ENCODE measurements at places on chromosomes 11 and 22. TPM values are rescaled to one million over a fixed set of nuclear protein-coding genes. Genes with fewer than 3 reads are reported as not detected.

GRCh38 chr22:22855617-22856308 is 31.9 kb upstream of the IGLL5 start:
- peaks cover 58% of the 10 kb centered on the region for H3K27me3 ChIP-seq
- H3K4me3 ChIP-seq: no peak overlapping the region
- no peak overlapping the region for H3K27ac ChIP-seq
- DNase-seq: peak; percentile 86

DNA sequence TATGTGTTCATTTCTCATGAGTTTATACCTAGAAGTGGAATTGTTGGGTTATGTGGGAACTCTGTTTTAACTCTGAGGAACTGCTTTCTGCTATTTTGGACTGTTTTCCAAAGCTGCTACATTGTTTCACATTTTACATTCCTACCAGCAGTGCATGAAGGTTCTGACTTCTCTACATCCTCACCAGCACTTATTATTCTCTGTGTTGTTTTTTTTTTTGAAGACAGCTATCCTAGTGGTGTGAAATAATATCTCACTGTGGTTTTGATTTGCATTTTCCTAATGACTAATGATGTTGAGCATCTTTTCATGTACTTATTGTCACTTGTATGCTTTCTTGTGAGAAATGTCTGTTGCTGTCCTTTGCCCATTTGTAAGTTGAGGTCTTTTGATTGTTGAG is 169.9 kb downstream of the COMMD9 start:
- peaks cover 7% of the 10 kb centered on the region for H3K4me1 ChIP-seq
- no peak for DNase-seq
- no peaks in the 10 kb centered on the region for H3K36me3 ChIP-seq
- no peak overlapping the region for H3K4me3 ChIP-seq
- H3K27ac ChIP-seq: no peak overlapping the region

FXYD6 gene
- 82.7 TPM for total RNA-seq

- H3K27me3 ChIP-seq: no peaks in the 10 kb centered on the region
- H3K4me1 ChIP-seq: peaks cover 28% of the 10 kb centered on the region
- DNase-seq: no peak
- H3K4me3 ChIP-seq: peak overlapping the region; percentile 67
- H3K36me3 ChIP-seq: no peaks in the 10 kb centered on the region
These were observed 1.0 kb upstream of the TRIM44 start for GRCh38 chr11:35661534-35661933.

GRCh38 chr11:113896156-113896879 is 8.3 kb upstream of the HTR3B start:
- no peaks in the 10 kb centered on the region for H3K36me3 ChIP-seq
- DNase-seq: no peak
- no peak overlapping the region for H3K4me3 ChIP-seq
- no peak overlapping the region for H3K27ac ChIP-seq
- H3K4me1 ChIP-seq: peaks cover 5% of the 10 kb centered on the region

DNA sequence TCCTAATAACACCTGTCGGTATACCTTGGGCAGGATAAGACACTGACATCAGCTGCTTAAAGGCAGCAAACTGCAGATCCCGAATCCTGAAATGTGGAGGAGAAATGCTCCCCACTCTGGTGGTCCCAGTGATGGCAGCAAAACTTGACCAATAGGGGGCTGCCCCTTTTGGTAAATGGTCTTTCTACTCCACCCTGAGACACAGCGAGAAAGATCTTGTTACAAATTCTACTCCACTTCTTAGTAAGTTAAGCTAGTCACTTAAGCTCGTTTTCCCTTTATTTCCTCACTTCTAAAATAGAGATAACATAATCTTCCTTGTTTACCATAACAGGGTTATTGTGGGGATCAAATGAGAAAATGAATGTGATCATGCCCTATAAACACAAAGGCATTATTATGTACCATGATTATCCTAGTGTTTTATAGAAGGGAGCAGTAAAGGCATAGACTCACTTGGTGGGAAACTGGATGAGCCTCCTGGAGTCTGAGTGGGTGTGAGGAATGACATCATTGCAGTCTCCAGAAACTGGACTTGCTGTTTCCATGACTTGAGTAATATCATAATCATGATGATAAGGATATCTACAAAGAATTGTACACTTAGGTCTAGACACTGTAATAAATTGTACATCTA is 50.9 kb downstream of the ENDOD1 start:
- no peak overlapping the region for H3K4me3 ChIP-seq
- no peak overlapping the region for H3K27ac ChIP-seq
- no peaks in the 10 kb centered on the region for H3K36me3 ChIP-seq
- no peaks in the 10 kb centered on the region for H3K4me1 ChIP-seq
- no peaks in the 10 kb centered on the region for H3K27me3 ChIP-seq
- DNase-seq: no peak

RIMBP3C gene
- not detected for total RNA-seq

TSKU gene
- total RNA-seq: 19.1 TPM

GRCh38 chr11:101867951-101868350 is 46.9 kb upstream of the CEP126 start:
- no peak for DNase-seq
- H3K36me3 ChIP-seq: no peaks in the 10 kb centered on the region
- H3K4me3 ChIP-seq: no peak overlapping the region
- H3K4me1 ChIP-seq: peaks cover 33% of the 10 kb centered on the region

DNA sequence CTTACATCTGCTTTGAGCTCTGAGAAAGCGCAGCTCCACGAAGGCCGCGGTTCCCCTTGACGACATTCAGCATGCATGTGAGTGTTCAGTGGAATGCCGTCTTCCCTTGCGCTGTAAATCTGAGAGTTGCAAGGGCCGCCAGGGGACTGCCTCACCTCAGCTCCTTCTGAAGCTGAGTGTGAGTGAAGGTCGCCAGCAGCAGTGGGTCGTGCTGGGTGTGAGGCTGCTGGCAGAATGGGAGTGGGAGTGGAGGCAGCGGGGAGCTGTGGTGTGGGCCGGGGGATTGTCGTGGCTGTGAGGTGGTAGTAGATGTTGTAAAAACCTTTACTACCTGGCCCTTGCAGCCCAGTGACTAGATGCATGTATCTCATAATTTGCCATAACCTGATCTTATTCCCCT is 65.2 kb downstream of the PPP6R2 start:
- no peaks in the 10 kb centered on the region for H3K27me3 ChIP-seq
- H3K36me3 ChIP-seq: peaks cover 47% of the 10 kb centered on the region
- peaks cover 13% of the 10 kb centered on the region for H3K4me1 ChIP-seq
- no peak overlapping the region for H3K27ac ChIP-seq
- DNase-seq: no peak

SERPING1 gene
- total RNA-seq: 290 TPM

POU2AF2 gene
- not detected for total RNA-seq

DNA sequence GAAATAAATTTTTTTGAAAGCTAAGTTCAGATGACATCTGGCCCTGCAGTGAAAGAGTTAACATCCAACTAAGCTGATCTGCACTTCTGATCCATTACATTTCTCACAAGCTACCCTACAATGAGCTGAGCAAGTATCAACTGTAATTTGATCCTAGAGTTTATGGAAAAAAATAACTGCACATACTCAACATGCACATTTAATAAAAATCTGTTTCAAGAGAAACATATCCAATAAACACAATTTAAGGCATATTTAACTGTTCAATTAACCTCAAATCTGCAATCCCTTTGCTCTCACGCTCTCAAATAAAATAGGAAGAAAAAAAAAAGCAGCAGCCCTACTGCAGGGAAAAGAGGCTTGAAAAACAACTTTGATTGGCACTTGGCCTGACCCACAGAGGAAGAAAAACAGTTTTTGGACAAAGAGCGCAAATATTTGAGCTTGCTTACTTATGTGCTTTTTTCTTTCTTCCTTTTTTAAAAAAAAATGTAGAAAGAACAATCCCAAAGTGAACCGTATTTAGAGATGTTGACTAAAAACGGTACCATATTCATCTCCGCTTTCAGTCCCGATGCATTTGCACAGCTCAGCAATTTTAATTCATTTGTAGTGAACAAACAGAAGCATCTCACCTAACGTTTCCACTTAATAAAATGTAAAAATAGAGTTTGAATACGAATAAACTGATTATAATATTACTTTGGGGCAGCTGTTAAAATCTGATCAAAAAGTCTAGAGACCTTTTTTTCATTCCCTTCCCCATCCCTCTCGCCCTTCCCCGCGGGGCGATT is 1.6 kb downstream of the SESN3 start:
- peak overlapping the region; percentile 86 for H3K27ac ChIP-seq
- no peaks in the 10 kb centered on the region for H3K27me3 ChIP-seq
- no peak for DNase-seq
- no peaks in the 10 kb centered on the region for H3K36me3 ChIP-seq
- peaks cover 31% of the 10 kb centered on the region for H3K4me1 ChIP-seq

KRTAP5-2 gene
- not detected for total RNA-seq

DCHS1 gene
- total RNA-seq: 27.0 TPM

HTR3B gene
- total RNA-seq: not detected

GRCh38 chr11:617199-617911 is 1.6 kb upstream of the IRF7 start:
- H3K36me3 ChIP-seq: peaks cover 55% of the 10 kb centered on the region
- no peak for DNase-seq

DNA sequence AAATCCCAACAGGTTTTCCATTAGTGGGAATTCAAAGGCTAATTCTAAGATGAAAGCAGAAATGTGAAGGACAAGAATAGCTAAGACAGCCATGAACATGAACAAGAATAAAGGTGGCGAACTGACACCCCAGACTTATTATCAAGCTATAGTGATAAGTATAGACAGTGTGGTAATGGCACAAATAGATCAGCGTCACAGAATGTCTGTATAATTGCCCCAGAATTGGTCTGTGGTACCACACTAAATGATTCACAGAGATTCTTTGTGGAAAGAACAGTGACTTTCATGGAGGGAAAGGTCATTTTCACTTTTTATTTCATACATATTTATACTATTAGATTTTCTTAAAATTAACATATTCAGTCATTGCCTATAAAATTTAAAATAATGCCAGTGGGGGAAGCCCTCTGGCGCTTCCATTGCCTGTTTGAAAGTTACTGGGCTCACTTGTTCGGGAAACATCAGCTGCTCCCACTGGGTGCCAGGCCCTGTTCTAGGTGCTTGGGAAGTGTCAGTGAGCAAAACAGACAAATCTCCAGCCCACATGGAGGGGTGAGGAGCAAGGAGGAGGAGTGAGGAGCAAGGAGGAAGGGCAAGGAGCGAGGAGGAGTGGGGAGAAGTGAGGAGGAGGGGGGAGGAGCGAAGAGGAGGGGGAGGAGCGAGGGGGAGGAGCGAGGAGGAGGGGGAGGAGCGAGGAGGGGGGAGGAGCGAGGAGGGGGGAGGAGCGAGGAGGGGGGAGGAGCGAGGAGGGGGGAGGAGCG is 11.3 kb upstream of the NLRP6 start:
- no peak overlapping the region for H3K4me3 ChIP-seq
- no peaks in the 10 kb centered on the region for H3K4me1 ChIP-seq
- no peaks in the 10 kb centered on the region for H3K27me3 ChIP-seq
- H3K27ac ChIP-seq: no peak overlapping the region

DNA sequence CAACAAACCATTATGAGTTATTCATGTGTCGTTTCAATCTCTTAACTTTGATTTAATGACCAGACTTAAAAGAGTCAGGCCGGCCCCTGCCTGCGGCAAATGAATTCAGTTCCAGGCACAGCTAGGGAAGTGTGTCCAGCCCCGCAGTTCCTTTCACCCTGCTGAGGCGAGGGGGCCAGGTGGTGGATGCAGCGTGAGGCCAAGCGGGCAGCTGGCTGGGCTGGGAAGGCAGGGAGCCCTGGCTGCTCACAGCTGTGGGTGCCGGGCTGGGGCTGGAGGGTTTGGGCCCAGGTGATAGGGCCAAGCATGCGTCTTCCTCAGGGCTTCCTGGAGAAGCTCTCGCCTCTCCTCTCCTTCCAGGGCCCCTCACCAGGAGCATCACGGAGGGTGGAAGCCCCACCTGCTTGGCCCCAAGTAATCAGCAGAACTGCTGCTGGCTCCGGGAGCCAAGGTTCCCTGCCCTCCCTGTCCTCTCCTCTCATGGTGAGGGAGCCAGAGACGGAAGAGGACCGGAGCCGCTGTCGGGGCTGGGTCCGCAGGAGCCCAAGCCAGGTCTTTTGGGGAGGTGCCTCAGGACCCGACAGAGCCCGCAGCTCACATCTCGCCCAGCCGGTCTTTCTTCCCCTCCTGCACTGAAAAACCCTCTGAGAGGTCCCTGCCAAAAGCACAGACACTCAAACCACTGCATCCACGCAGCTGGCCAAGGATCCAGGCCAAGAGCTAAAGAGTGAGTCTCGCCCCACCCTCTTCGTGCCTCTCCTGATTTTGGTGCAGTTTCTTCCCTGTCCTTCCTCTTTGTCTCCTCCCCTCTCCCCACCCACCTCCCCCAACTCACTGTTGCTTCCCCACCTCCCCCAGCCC is 97.0 kb downstream of the ST3GAL4 start:
- no peaks in the 10 kb centered on the region for H3K36me3 ChIP-seq
- no peaks in the 10 kb centered on the region for H3K4me1 ChIP-seq

FAM180B gene
- 0.66 TPM for total RNA-seq

DNA sequence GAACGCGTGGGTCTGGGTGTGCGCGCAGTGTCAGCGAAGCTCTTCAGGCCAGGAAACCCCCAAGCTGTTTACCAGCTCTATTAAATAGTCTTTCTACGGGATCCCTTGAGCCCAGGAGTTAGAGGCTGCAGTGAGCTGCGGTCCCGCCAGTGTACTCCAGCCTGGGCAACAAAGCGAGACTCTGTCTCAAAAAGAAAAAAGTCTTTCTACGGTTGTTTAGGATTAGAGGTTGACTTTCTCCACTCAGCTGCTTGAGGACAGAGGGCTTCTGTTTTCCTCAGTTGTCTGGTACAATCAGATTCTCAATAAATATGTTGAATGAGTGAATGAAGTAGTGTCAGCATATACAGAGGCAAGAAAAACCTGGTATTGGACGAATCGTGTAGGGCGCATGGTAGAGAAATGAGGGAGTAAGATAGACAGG is 619 bp downstream of the SART1 start:
- peak overlapping the region; percentile 95 for H3K4me3 ChIP-seq
- H3K27me3 ChIP-seq: no peaks in the 10 kb centered on the region
- peaks cover 30% of the 10 kb centered on the region for H3K36me3 ChIP-seq
- H3K4me1 ChIP-seq: peaks cover 23% of the 10 kb centered on the region

- no peaks in the 10 kb centered on the region for H3K36me3 ChIP-seq
- H3K4me1 ChIP-seq: peaks cover 14% of the 10 kb centered on the region
- H3K27me3 ChIP-seq: no peaks in the 10 kb centered on the region
- no peak overlapping the region for H3K27ac ChIP-seq
- DNase-seq: no peak
These were observed 2.2 kb upstream of the MRGPRG start for GRCh38 chr11:3220521-3221407.

GRCh38 chr11:121933294-121933693 is 182.7 kb downstream of the BLID start:
- H3K27ac ChIP-seq: no peak overlapping the region
- no peaks in the 10 kb centered on the region for H3K36me3 ChIP-seq
- DNase-seq: peak; percentile 77

- no peak overlapping the region for H3K4me3 ChIP-seq
- H3K27ac ChIP-seq: no peak overlapping the region
These were observed 74.8 kb downstream of the NAT10 start for GRCh38 chr11:34180040-34180813.

GRCh38 chr11:34680918-34681586 is 60.2 kb downstream of the EHF start:
- H3K36me3 ChIP-seq: no peaks in the 10 kb centered on the region
- no peak overlapping the region for H3K4me3 ChIP-seq
- no peak for DNase-seq
- no peaks in the 10 kb centered on the region for H3K4me1 ChIP-seq

MAPK8IP2 gene
- 3.9 TPM for total RNA-seq
